SW480 (cell line): ENCODE measurements at places on chromosomes 1 and 21.

DNA sequence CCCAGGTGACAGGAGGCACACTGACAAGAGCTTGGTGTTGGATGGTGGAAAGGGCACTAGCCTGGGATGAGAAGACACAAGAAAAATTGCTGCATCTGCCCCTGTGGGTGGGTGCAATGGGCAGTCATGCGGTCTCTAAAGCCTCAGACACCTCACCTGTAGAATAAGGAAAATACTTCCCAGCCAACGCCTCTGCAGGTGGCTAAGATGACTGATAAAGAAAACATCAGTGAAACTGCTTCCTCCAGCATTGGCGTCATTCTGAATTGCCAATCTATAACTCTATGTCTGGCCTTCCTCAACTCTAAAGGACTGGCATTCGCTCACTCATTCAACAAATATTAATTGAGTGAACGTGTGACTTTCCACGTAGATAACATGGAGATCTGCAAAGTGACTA is 100.4 kb upstream of the F3 start:
- no peak for DNase-seq

- no peak for DNase-seq
These were observed 40.7 kb downstream of the CD2 start for GRCh38 chr1:116794804-116795481.

GRCh38 chr1:35557118-35557610 is at the start of gene KIAA0319L:
Gene KIAA0319L, minus strand, starts transcription at chr1:35557403. Its CDS starts 2,912 bp downstream, at chr1:35554491.
- DNase-seq: peak; percentile 79

DNA sequence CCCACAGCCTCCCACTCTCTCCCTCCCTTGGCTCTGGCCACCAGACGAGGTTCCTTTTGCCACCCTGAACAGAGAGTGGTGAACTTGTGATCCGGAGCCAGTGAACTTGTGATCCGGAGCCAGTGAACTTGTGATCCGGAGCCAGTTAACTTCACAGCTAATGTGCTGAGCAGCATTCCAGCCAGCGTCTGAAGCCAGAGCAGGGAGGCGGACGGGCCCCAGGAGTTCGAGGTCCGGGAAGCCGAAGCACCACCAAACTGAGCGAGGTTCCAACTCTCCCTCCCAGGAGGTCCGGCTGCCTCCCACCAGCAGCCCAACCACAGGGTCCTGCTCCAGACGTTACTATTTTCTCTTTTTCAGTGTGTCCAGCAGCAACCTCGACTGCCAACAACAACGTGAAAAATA is 85.8 kb downstream of the SYF2 start:
- DNase-seq: no peak

DNA sequence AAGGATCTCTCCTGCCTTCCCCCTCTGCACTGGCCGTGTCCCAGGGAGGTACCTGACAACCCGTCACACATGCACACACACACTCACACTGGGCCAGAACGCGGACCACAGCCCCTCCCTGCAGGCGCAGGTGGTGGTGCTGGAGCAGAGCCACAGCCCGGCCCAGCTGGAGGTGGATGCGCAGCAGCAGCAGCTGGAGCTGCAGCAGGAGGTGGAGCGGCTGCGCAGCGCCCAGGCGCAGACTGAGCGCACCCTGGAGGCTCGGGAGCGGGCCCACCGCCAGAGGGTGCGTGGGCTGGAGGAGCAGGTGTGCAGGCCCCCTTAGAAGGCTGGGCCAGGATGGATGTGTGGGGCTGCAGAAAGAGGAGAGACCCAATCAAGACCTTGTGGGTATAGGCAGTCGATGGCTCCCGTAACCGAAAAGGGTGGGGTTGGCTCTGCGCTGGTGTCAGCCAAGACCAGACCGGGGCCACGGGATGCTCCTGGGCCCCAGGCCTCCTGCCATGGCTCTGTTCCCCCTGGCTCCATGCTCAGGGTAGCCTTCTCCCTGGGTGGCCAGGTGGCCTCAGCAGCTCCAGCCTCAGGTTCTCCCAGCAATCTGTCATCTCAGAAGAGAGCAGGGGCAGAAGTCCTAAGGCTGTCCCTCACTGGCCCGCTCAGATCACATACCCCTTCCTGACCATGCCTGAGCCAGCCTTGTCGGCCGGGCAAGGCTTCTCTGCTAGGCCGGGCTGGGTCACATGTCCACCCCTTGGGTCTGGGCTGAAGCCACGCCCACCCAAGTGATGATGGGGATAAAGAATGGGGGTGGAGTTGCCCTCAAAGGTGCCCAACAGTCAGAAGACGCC is 8.9 kb downstream of the MFAP2 start:
- DNase-seq: peak; percentile 34

GRCh38 chr1:184533049-184533448 is 146.2 kb downstream of the C1orf21 start:
- no peak for DNase-seq

DNA sequence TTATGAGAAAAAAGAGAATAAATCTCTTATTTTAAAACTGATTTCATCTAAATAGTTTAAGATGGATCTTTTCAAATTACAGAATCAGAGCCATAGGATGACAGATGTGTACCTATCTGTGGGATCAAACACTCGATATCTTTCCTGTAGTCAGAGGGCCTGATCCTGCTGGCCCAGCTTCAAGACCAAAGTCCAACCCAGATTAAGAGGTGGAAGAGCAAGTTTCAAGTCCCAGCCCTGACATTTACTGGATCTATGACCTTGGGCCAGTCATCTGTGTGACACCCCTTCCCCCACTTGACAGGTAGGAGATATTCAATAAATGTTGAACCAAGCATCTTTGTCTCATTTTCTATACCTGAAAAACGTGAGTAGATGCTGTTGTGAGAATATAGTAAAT is 140.7 kb downstream of the FAM78B start:
- DNase-seq: no peak

DNA sequence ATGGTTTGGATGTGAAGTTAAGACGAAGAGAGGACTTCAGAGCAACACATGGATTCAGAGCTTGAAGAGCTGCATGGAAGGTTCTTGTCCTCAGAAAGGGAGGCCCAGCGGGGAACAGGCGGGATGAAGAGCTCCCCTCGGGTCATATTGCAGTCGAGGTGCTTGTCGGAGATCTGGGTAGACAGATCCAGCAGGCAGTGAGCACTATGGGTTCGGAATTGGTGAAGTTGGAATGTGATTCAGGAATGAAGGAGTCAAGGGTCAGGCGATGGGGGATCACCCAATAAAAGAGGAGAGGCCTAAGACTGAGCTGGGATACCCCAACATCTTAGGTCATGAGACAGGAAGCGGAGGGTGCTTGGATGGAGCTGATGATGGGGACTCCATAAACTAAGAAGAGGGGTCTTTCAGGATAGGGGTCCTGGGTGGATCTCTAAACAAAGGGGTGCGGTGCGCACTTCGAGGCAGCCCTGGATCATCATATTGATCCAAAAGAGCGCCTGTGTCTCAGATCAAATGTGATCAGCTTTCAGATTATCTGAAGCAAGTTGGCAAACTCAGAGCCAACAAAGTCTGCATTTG is 176.3 kb upstream of the VAMP3 start:
- DNase-seq: no peak

- no peak for DNase-seq
These were observed 3.4 kb upstream of the UMODL1 start for GRCh38 chr21:42067531-42068255.

DNA sequence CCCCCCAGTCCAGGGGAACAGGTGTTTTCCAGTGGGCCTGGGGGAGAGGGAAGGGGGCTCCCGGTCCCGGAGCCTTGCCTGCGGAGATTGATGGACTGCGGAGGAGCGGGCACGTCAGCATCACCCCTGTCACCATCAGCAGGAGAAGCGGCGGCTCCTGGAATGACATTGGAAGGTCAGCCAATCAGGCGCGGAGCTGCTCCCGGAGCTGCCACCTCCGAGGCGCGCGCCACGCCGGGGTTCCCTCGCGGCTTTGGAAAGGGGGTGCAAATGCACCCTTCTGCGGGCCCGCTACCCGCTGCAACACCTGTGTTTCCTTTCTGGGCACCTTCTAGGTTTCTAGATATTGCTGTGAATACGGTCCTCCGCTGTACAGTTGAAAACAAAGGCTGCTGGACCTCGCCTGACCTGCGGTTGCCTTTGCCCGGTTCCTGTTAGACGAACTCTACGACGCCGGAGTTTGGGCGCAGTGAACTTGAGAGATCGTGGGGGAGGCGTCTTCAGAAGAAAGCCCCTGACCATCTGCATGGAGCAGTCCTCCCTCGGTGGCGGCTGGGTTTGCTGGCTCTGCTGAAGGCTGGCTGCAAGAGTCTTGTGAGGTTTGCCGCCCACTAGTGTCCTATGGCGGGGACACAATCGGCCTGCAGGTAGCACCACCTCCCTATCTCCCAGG is 5.3 kb downstream of the DSCAM start:
- DNase-seq: no peak

- DNase-seq: no peak
These were observed 426.3 kb downstream of the AGBL4 start for GRCh38 chr1:49597436-49597835.

DNA sequence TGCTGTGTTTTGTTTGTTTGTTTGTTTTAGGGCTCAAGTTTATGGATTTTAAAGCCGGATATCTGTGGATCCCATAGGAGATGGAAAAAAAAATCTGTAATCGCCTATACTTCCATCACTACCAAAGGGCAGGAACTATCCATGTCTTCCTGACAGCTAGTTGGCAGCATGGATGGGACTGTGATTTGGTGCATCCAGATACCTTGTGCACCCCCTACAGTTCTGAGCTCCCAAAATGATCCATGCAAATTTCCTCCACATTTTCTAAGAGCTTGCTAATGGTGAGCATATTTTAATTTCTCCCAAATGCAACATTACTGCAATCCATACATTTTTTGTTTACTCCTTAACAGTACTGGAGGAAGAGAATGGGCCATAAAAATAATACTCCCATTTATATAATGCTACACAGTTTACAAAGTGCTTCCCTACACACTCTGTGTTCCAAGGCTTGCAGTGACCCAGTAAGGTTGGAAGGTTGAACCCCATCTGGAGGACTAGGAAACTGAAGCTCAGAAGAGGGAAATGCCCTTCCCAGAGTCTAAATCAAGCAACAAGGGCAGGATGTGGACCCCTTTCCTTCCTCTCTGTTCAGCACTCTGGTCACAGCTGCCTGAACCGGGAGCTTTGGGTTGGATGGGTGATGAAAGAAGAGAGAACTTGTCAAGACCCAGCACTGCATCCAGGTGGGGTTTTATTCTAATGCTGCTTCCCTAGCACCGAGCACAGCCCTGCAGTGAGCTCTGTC is 48.0 kb downstream of the CAPN8 start:
- DNase-seq: no peak

DNA sequence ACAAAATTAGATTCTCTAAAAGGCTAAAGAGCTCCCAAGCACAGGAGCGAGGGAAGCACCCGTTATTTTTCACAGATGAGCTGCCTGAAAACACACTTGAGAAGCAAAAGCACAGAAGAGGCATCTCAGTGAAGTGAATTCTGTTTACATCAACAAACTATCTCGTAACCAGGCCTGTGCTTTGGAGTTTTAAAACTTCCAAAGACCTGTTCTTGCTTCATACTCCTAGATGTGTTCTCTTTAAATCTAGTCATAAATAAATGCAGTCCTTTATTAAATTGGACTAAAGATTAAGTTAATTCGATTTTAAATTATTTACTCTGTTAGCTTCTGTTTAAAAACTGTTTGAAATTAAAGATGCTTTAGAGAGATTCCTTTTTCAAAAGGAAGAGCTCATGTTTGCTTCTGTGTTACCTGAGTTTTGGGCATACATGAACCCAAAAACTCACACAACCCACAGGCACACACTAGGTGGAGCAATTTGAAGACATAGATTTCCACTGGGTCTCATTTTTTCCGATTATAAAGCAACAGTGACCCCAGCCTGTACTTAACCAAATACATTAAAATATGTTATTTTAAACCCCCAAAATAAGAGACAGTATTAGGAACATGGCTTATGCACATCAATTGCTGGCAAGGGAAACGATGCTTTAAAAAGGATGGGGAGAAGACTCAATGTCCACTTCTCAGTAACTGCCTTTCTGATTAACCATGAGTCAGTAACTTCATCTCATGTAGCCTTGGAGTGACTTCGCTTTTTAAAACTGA is 648.2 kb downstream of the SMYD3 start:
- DNase-seq: peak; percentile 6

GRCh38 chr1:82587371-82587770 is 786.6 kb downstream of the ADGRL2 start:
- DNase-seq: no peak

- DNase-seq: no peak
These were observed 48.1 kb downstream of the DMRTB1 start for GRCh38 chr1:53507116-53507820.

DNA sequence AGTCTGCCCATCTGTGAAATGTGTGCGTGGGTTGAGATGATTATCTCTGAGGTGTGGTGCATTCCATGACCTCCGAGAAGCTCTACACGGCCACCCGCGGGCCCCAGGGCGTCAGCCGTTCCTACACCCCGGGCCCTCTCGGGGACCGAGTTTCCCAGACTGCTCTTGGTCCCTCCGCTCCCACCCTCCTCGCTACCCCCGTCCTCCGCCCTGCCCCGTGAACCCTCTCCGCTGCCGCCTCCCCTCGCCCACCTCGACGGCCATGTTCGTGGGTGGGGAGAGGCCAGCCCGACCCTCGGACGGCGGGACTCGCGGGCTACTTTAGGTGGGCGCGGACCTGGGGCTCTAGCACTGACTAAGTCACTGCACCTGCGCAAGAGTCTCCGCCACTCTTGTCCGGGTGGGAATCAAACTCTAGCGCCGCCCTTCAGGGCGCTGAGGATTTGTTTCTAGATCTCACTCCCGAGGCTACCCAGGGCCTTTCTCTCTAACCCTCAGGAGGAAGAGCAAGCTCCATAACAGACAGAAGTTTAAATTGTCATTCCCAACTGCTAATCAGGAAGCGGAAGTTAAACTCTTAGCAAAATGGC is 47.7 kb upstream of the VWA5B1 start:
- no peak for DNase-seq
